ENCODE measurements at places on chromosomes 3 and 15.

DNA sequence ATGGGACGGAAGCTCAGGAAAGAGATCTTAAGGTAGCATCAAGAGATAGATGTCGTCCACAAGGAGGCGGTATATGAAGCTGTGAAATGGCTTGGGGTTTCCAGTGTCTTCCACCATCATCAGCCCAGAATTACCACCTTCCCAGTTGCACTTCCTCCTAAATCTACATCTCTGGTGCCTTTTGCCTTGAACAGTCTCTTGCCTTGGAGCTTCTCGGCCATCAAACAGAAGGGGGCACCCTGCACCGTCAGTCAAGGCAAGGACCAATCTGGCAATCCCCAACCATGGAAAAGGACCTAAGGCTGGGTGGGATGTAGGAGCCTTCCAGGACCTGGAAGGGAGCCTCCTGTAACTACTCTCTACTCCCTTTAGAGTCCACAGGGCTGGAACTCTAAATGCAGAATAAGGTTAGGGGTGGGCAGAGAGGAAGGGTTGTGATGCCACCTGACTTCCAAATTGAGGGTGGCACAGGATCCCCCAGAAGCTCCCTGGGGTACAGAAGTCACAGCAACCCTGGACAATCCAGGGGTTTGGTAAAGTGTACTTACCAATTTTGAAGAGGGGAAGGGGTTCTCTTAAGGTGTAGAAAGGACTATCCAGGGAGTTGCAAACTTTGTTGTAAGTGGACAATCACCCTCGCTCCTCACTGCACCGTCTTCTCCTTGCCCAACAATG, 1.0 kb upstream of the RYR3 start:
- peak; percentile 27 for DNase-seq

DNA sequence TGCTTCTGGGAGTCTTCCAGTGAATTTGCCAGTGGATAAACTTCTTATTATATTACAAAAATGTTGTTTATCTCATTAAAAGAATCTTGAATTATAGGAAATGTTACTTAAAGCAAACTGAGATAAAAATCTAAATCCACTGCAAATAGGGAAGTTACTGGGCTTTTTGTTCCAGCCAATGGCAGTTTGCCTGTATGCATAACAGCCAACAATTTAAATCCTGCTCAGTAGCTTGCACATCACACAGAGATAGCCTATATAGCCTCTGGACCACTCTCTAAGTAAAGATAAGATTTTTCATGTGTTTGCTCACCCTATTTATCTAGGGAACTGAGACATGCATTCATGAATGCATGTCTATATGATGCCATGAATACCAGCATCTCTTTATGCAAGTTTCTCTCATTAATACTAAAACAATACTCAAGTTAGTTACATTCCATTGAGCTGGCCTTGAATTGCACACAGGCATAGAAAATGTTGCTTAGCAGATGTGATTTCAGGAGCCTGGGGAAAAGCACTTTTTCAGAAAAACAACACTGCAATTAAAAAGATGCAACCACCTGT, 92.1 kb upstream of the GPR149 start:
- DNase-seq: no peak

DNA sequence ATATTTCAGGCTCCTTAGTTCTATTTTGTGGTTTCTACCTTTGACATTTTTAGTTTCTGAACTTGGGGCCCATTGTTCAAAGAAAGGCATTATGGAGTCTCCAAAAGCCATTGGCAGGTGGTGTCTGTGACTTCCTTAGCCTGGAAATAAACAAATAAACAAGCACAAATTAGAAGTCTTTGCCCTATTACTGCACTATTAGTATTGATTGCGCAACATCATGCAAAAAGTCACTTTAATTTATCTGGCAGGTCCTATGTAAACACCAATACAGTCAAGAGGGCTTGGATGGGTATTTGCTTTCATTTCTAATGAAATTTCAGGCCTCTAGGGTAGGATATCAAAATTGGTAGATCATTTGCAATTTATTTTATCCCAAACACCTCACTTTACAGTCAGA, 85.6 kb downstream of the LPP start:
- DNase-seq: peak; percentile 38

DNA sequence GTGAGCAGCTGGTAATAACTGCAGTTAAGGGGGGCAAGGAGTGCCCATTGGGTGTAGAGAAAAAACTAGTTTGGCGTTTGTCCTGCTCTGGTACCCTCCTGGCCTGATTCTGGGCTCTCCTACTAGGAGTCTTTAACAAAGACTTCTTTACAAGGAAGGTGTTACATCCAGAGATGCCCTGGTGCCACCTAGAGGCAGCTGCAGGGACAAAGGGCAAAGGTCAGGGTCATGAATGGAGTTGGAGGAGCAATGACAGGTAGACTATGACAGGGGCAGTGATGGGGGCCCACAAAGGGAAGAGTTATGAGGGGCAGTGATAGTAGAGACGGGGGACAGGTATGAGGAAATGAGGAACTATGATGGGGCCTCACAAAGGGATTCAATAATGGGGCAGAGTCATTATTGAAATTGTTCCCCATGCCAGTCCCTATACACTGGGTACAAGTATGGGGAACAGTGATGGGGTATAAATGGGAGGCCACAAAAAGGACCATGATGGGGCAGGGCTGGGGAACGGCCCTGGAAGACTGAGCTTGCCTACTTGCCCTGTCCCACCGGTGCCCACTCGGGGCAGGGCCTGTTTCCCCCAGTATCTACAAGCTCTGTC, 7.9 kb downstream of the CCDC71 start:
- DNase-seq: peak; percentile 72

- no peak for DNase-seq
Measured at GRCh38 chr15:52362497-52362896, 66.9 kb upstream of the MYO5C start.

DNA sequence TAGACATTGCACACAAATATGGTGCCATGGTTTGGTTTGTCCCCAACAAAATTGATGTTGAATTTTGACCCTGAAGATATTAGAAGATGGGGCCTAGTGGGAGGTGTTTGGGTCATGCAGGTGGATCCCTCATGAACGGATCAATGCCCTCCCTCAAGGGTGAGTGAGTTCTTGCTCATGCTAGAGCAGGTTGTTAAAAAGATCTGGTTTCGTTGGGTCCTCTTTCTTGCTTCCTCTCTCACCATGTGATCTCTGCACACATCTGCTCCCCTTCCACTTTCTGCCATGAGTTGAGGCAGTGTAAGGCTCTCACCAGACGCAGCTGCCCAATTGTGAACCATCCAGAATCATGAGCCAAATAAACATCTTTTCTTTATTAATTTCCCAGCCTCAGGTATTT, 87.8 kb upstream of the MDFIC2 start:
- DNase-seq: no peak

DNA sequence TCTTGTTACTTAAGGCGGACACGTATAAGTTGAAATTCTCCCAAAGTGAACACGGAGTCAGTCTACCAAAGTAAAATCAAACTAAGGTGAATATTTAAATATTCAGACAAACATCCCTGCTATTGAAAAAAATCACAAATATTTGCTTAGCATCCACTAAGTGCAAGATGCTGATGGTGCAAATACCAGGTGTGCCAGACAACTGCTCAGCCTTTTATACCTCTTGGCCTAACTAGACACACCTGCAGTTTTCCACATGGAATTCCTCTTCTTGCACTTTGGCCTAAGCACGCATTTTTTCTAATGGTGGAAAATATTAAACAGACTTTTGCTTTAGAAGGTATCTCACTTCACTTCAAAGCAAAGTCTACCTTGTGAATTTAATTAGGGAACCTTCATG, 84.1 kb upstream of the ICE2 start:
- no peak for DNase-seq

DNA sequence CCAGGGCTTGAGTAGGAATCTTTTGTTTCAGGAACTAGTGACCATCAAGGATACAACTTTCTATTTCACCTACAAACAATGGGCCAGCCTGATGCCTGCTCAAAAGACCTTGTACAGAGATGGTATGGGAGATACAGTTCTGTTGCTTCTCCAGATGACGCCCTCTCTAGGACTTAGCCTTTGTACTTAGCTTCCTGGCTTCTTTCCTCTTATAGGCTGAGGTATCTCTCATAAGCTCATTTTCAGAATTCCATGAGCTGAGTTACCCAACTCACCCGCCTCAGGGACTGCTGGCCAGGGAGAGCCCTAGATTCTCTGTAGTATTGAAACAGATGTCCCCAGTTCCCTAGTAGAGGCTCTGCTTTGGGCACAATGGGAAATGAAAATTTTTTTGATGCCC, 8.6 kb upstream of the ZNF620 start:
- DNase-seq: no peak

DNA sequence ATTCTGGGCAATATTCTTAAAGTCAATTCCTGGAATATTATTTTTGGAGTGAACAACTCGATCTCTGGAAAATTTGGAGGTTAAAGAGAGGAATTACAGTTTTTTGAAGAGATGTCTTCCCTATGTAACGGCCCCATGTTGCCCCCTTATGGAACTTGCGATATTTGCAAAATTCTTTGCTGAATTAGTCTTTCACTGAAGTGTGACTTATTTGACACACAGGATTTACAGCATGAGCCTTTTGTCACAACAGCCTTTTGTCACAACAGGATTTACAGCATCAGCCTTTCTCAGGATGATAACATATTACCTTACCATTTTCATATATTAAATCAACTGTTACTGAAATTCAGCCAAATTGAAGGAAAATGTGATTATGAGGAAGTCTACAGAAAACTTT, 37.8 kb upstream of the SPTSSB start:
- DNase-seq: peak; percentile 21

GRCh38 chr15:89070197-89071124, 17.8 kb upstream of the ABHD2 start:
- no peak for DNase-seq

DNA sequence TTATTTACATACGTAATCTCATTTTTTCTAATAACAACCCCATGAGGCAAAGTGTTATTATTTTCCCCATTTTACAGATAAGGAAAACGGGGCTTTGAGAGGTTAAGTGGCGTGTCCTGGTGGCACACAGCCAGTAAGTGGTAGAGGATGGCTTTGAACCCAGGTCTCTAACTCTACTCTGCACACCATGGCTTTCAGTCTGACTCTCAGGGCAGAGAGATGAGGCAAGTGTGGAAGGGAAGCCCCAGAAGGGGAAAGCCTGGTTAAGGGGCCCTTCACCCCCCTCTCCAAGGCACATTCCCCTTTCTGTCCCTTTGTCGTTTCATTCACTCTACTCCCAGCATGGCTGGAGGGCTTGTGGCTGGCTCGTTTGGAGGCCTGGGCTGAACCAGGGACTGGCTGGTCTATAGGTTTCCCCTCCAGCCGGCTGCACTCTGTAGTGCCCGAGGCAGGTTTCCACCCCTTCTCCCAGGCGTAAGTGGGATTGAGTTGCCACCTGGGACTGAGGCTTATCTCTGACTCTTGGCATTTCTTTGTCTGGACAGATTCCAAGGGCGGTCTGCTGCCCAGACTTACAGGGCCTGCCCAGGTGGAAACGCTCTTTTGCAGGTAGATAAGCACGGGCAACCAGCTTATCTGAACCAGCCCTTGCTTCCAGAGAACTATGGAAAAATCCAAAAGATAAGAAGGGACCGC, 12.1 kb downstream of the SEMA4B start:
- no peak for DNase-seq

DNA sequence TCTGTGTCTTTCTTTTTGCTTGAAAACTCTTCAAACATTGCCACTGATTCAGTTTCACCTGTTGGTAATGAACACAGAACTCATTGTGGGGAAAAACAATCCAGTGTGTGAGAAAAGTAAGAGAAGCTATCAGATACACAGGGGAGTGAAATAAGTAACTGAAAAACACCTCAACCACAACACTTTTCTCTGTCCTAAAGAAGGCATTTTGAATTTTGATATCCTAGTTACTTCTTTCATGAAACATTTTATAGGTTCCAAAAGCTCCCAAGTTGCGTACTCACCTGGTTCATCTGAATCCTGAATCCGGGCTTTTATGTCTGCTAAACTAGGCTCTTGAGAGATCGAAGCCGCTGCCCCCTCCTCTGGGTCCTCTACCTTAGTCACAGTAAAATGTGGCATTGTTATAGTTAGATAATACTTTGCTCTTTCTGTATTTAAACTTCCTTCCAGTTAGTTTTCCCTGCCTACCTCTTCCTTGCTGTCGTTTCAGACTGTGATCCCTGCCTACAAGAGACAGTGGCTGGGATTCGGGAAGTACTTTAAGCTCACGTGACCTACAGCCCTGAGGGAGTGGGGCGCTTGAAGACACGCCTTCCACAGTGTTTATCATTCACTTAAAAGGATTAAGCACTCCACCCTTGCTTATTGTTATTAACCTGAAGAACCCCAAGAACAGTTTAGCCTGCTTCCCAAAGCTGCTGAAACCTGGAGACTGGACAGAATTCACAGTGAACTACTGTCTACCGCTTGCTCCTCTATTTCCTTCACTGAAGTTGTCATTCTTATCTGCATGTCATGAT, 19.1 kb downstream of the SLC12A6 start:
- peak; percentile 23 for DNase-seq

GRCh38 chr3:111236836-111237713, 165.5 kb downstream of the NECTIN3 start:
- DNase-seq: no peak

DNA sequence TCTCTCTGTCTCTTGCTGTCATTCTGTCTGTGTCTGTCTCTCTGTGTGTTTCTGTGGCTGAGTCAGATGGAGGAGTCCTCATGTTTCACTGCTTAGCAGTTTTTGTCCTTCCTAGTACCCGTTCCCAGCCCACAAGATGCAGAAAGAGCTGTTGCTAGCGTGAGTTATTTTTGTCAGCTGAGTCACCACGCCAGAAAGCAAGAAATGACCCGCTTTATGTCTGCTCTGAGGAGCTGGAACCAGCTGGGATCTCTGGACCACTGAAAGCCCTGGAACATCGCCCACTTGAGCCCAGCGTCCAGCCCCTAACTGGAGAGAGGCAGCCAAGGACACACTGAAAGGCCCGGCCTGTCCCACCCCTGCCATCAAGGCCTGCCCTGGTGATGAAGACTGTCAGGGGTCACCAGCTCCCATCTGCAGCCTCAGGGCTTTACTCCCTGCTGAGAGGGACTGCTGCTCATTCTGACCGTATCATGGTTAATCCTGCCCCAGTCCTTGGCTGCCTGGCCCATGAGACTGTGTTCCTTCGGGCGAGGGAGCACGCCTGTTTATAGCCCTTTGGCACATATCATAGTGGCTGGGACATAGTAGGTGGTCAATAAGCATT, 101.7 kb upstream of the TPM1 start:
- DNase-seq: no peak

DNA sequence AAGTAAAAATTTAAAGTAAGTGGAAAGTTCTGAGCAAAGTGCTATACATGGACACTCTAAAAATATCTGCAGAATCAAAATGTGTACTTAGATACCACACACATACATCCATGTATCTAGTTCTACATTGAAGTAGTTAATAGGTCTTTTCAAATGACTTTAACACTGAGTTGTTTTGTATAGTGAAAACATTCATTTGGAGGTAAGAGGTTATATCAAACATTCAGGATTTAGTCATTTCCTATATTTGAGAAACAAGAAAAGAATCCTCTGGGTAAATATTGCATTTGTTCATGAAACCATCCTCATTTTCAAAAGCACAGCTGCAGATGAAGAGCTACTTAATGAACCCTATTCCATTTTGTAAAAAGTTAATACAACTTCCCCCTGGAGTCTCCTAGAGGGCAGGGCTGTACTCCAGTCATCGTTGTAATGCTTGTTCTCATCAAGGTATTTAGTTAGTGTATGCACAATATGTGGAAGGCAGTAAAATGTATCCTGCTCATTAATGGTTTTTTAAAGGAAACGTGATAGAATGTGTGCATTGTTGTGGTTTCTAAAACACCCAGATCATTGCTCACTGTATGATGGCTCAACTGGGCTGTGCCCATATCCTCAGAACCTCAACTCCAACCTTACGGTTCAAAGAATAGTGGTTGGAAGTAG, 26.2 kb downstream of the ARPP21 start:
- peak; percentile 19 for DNase-seq

GRCh38 chr3:63611382-63611781, 41.1 kb upstream of the SNTN start:
- DNase-seq: no peak
